GM23248 (cell line): ENCODE measurements at places on chromosomes 2 and 18. TPM values are rescaled to one million over a fixed set of nuclear protein-coding genes. Genes with fewer than 3 reads are reported as not detected.

DNA sequence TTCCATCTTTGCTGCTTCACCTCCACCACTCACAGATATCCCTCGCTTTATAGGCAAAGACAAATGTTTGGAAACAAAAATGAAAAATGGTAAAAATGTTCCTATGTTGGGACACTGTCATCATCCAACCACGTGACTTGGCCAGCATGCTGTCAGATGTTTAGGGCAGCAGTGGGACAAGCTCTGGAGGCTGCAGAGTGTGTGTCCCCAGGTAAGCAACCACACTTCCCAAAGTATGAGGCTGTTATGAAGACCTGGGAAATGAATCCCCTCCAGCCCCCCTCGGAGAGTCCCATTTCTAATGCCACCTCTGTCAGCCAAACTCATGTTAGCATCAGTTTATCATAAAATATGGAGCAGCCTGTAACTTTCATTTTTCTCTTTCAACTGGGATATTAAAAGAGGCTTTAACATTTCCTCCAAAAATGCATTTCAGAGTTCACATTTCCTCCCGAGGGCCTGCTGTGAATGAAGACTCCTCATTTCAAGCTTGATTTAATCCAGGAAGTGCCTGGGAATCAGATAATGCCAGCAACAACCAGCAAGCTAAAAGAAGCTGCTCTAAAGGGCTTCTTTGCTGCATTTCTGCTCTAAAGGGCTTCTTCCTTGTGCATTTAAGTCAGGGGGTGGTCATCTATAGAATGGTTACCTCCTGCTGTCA, 66.2 kb downstream of the APOB start:
- DNase-seq = no peak

GRCh38 chr18:54254265-54254758, 15.0 kb upstream of the POLI start:
- peak; percentile 66 for DNase-seq

Gene EMX1
- not detected in 2 replicates for total RNA-seq

- DNase-seq = no peak
Measured at GRCh38 chr18:79934311-79935097, 16.9 kb downstream of the SLC66A2 start.

Gene ST8SIA3
- total RNA-seq = not detected in 2 replicates

GRCh38 chr18:65230311-65230710, 520.5 kb upstream of the CDH7 start:
- DNase-seq = no peak

- DNase-seq = no peak
Measured at GRCh38 chr2:216351172-216351925, 20.9 kb downstream of the MARCHF4 start.

Gene ECEL1
- total RNA-seq = 0.54 TPM in 1 of 2 replicates, not detected in the other

DNA sequence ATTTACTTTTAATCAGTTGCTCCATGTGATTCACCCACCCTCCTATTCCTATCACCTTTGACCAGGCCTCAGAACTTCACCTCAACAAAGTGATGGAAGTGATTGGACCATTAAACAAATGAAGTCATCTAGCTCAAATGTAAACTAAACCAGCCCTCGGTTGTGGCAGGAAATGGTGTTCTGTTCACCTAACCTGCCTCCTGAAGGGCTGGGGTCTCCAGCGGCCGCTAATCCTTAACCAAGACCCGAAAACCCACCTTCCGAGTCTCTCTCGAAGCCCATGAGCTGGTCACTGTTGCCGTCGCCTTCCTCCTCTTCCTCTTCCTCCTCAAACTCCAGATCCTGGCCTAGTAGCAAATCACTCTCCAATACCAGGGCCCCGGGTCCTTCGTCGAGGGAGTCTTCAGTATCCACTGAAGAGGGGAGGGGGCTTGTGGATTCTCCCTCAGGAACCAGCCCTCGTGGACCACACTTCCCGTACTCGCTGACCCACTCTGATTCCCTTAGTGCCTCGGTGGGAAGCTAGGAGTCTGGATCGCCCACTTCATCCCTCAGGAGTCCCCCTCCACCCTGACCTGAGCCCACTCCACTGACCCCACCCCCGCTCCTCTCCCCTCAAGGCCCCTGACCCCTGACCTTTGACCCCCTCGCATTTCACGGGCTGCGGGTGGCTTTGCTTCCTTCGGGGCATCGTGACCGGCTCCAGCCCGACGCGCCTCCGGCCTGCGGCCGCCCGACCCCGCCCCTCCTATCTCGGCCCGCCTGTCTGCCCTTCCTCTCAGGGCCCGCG, 503 bp downstream of the ZNF513 start:
- DNase-seq = peak; percentile 54

DNA sequence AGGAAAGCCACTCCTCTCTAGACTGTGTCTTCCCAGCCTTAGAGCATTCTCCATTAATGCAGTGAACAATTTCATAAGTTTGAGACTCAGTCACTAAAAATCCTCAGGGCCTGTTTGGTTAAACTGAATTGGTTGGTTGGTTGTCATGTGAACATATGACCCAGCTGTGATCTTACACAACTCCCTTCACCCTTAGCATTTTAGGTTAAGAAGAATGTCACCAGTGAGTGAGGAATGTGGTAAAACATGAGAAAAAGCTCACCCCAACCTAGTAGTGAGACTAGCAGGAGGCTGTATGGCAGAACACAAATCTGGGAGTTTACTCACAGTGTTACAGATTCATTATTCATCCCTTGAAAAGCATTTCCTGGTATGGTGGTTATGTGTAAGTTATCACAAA, 32.4 kb downstream of the LHCGR start:
- peak; percentile 96 for DNase-seq

DNA sequence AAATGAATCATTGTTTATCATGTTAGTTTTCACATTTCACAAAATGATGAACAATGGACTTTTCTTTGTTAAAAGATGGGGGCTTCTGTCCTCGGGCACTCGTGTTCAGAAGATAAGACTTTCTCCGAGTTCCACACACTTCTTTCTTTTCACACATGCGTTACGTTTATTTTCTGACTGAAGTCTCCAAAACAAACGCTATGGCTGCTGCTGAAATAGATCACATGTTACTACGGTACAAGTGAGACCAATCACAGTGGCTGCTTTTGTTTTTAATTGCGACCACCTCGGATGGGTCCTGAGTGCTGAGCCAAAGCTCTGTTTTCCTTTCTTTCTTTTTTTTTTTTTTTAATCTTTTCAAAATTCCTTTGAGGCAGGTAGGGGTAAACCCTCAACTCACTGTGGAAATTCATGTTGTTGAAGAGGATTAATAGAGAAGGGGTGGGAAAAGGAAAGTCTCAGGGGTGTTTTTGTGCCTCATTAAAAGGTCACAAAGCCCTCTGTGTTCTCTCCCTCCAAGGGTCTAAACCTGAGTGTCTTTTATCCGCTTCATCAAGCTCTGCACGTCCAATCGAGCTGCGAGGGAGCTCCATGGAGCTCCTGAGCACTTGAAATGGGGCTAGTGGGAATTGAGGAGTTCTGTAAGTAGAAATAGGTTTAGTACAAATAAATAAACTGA, 48.2 kb downstream of the ARL4C start:
- DNase-seq = no peak

Gene SKA1
- total RNA-seq = 5.6 and 8.8 TPM in 2 replicates

DNA sequence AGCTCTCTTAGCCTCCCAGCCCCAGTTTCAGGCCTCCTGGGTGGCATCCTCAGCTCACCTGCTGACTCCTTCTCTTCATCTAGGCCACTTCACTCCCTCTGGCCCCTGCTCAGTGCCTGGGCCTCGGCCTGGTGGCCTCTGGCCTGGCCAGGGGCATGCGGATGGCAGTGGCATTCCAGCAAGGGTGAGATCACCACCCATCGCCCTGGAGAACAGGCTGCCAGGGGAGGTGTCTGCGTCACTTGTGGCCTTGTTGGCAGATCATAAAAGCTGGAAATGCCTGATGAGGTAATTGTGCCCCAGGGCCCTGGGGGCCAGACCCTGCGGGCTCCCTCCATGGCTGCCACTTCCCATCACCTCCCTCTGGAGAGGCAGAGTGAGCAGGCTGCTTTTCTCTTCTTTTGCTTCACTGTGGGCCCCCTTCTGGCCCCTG, 72.5 kb upstream of the SMAD2 start:
- DNase-seq = peak; percentile 81

- DNase-seq = no peak
Measured at GRCh38 chr18:24534271-24534670, 73.8 kb downstream of the HRH4 start.

Gene LRP1B
- not detected in 2 replicates for total RNA-seq

GRCh38 chr2:99356853-99357252, 19.7 kb downstream of the EIF5B start:
- no peak for DNase-seq

DNA sequence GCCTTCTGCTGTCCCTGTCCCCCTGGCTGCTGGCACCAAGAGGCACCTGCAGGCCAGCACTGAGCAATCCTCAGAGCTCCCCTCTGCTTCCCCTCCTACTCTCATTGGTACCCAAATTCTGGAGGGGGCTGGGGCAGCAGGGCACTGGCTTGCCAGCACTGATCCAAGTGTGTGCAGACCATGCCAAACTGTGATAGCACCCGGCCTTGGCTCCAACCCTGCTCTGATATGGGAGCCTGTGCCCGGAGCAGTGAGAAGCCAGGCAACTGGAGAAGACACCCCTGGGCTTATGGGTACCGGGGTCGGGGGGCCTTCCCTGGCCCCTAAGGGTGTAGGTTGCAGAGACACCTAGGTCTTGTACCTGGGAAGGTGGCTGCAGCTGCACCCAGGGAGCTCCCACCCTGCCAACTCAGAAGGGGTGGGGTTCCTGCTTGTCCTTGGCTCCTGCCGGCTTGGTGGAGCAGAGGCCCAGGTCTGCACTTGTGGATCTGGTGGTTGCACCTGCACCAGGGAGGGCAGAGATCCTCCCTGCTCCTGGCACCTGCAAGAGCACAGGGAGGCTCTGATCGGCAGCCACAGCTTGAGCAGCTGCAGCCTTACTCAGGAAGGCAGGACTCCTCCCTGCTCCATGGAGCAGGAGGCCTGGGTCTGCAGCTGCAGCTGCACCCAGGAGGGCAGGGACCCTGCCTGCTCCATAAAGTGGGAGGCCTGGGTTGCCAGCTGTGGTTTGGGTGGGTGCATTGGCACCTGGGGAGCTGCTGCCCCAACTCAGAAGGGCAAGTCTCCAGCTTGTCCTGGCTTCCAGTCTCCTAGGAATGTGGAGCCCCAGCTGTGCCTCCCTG, 96.3 kb downstream of the BCL2L11 start:
- no peak for DNase-seq

DNA sequence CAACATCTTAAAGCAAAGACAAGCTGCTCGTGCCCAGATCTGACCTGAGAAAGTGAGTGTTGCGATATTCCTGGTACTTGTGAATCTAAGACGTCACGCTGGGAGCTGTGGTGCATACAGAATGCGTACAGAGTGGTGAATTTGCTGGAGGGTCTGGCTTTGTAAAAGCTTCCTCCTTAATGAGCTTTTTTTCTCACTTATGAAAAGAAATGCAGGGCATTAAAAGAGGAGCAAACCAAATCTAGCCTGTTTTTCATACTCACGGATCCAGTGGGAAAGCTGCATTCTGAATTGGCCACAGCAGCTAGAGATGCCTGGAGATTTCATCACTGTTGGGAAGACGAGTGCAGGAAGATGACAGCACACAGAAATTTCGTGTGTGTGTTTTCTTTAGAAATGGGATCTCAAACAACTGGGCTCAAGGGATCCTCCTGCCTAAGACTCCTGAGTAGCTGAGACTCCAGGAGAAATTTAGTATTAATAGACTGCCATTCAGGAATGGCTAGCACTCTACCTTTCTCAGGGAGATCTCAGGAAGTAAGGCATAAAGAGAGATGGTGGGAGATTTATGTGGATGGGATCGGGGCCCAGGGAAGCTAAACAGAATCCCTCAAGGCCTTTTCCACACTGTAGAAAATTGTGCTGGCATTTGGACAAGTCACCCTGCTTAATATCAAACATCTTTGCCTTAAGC, 181.3 kb downstream of the ALPK2 start:
- DNase-seq = peak; percentile 26

Gene NAT8
- not detected in 2 replicates for total RNA-seq
